Activated CD8-positive, alpha-beta memory T cell treated with anti-CD3 and anti-CD28 coated beads, Interleukin-2, amount 10 ng/mL, durations not matched to agents 7 days and 5 days (primary cell): ENCODE measurements at places on chromosomes 13 and 19. TPM values are rescaled to one million over a fixed set of nuclear protein-coding genes. Genes with fewer than 3 reads are reported as not detected.

- DNase-seq, result no peak
Measured at GRCh38 chr13:25869941-25870340, 181.9 kb downstream of the SHISA2 start.

The CBY2 gene
- not detected for total RNA-seq

The FUT1 gene
- total RNA-seq, result 0.06 TPM

DNA sequence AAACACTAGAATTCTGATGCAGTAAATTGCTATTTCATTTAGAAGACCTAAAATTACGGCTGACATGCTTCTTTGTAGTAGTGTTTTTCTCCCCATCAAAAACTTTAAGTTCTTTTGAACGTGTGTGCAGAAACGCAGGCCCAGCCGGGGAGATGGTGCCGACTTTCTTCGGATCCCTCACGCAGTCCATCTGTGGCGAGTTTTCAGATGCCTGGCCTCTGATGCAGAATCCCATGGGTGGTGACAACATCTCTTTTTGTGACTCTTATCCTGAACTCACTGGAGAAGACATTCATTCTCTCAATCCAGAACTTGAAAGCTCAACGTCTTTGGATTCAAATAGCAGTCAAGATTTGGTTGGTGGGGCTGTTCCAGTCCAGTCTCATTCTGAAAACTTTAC is 98.3 kb downstream of the TNFRSF19 start:
- DNase-seq, result no peak

GRCh38 chr13:30466358-30466714 is 600 bp upstream of the HMGB1 start:
- DNase-seq, result no peak

The PGLYRP1 gene
- total RNA-seq, result not detected

DNA sequence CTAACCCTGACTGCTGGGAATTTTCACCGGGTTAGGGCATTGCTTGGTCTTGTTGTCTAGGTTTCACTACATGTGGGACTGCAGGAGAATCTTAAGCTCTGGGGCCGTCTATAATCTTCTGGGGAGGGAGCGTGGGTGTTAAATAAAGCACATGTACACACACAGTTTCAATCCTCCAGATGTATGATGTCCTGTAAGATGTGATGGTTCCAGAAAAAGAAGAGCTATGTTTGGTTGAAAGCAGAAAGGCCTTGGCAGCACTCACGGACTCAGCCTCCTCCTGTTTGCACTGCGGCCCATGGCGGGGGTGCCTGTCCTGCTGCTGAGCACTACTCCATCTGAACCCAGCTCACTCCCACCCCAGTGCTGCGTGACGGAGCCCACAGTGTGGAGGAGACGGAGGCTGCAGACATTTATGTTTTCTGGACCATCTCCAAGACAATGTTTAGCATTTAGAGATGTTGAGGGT is 343.5 kb downstream of the TEX29 start:
- DNase-seq, result no peak

- no peak for DNase-seq
Measured at GRCh38 chr13:27001705-27002104, 169.9 kb downstream of the USP12 start.

DNA sequence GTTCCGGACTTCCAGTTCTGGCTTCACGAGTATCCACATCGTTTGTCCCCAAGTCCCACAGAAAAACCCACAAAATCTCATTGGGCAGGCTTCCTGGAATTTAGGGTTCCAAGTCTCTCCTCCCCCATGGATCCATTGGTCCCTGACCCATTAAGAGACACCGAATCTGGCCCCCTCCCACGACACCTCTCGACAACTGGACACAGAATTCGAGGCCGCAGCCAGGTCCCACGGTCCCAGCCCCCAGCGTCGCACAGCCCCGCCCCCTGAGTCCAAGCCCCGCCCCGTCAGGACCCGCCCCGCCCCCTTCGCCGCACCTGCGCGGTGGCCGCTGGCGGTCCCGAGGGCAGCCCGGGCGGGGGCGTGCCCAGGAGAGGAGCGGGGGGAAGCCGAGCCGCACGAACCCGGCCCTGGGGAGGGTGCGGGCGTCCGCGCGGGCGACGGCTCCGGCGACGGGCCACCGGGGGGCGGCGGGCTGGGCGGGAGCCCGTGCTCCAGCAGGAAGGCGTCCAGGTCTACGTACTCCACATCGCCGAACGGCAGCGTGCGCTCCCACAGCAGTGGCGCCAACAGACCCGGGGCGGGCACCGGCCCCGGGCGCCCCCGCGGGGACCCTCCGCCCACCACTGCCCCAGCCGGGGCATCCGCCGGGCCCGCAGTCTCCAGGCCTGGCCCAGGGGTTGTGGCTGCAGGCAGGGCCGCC is 1.8 kb downstream of the DBP start:
- peak; percentile 80 for DNase-seq

DNA sequence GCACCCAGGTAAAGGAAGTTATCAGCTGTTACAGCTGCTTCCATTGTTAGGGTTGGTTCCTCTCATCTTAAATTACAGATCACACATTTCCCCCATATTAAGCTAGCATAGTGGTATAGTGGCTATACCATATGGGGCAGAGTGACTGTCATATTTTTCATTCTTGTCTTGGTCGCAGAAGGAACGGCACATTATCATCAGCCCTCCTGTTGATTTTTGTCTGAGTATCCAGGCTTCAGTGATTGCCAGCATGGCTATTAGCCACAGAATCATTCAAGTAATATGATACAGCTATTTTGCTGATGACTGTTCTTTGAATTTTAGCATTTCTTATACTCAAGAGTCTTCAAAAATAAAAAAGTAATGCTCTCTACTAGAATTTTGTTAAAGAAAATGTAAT is 240.9 kb downstream of the LIG4 start:
- DNase-seq, result no peak

- no peak for DNase-seq
Measured at GRCh38 chr19:55661826-55662225, 7.0 kb downstream of the U2AF2 start.

- DNase-seq, result peak; percentile 66
Measured at GRCh38 chr19:3478409-3479176, 1.7 kb downstream of the SMIM24 start.

The MYO1F gene
- total RNA-seq, result 250 TPM

The ZSCAN1 gene
- not detected for total RNA-seq

DNA sequence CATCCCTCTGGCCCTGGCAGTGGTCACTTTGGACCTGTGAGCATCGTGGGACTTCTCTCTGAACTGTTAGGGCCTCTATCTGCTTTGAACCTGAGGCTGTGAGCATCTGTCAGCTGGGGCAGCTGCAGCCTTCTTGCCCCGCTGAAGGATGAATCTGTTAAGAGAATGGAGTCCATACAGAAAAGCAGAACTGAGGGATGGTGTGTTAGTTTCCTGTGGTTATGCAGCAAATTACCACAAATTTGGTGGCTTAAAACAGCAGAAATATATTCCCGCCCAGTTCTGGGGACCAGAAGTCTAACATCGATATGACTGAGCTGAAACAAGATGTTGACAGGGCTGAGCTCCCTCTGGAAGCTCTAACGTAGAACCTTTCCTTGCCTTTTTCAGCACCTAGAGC is 1.6 kb upstream of the ZNF497 start:
- no peak for DNase-seq

DNA sequence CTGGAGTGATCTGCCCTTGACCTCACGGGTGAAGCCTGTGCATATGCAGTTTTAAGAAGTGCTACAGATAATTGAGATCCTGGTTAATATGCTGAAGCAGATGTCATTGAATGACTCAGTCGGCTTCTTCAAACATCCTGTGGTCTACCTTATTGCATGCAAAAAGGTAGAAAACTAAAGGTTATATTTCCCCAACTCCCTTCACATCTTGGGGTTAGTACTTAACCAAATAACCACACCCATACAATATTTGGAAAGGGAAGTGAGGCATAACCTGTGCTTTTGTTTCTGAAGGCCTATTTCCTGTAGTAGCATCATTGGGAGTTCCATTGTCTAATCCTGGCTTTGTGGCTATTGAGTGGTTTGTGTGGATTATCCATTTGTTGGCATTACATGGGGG is 58.3 kb downstream of the RAP2A start:
- no peak for DNase-seq

GRCh38 chr19:9251236-9251635 is 506 bp downstream of the OR7E24 start:
- DNase-seq, result no peak

DNA sequence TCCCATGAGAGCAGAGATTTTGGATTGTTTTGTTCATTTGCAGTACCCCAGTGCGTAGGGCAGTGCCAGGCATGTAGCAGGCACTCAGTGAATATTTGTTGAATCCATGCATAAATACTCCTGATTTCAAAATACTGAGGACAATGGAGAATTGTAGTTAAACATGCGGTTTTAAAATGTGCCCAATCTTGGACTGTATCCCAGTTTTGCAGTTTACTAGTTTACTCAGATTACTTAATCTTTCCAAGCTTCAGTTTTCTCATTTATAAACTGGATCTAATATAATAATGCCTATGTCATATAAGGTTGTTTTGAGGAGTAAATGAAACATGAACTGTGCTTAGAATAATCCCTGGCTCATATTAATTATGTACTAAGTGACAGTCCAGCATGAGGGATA is 39.0 kb downstream of the RCBTB2 start:
- no peak for DNase-seq

GRCh38 chr13:91014696-91015095 is 332.8 kb upstream of the MIR17HG start:
- no peak for DNase-seq

GRCh38 chr19:510606-511100 is 3.4 kb downstream of the TPGS1 start:
- DNase-seq, result peak; percentile 97

The SLC5A5 gene
- total RNA-seq, result 0.73 TPM

DNA sequence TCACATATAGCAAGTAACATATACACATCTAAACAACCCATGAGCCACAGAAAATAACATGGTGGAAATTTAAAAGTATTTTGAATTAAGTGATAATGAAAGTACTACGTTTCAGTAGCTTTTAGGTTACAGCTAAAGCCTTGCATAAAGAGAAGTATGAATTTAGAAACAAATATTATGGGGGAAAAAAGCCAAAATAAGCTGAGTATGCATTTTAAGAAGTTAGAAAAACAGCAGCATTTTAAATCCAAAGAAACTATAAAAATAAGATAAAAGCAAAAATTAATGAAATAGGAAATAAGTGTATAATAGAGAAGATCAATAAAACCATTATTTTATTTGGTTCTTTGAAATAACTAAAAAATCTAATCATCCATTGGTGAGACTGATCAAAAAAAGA is 89.8 kb upstream of the ARHGEF7 start:
- no peak for DNase-seq

- no peak for DNase-seq
Measured at GRCh38 chr19:38679839-38680238, 32.4 kb downstream of the ACTN4 start.

GRCh38 chr19:7628589-7629311 is 595 bp downstream of the XAB2 start:
- no peak for DNase-seq

The KASH5 gene
- total RNA-seq, result not detected

- no peak for DNase-seq
Measured at GRCh38 chr13:93925990-93926389, 553.5 kb downstream of the DCT start.
